ENCODE measurements at places on chromosomes 6 and 20.

DNA sequence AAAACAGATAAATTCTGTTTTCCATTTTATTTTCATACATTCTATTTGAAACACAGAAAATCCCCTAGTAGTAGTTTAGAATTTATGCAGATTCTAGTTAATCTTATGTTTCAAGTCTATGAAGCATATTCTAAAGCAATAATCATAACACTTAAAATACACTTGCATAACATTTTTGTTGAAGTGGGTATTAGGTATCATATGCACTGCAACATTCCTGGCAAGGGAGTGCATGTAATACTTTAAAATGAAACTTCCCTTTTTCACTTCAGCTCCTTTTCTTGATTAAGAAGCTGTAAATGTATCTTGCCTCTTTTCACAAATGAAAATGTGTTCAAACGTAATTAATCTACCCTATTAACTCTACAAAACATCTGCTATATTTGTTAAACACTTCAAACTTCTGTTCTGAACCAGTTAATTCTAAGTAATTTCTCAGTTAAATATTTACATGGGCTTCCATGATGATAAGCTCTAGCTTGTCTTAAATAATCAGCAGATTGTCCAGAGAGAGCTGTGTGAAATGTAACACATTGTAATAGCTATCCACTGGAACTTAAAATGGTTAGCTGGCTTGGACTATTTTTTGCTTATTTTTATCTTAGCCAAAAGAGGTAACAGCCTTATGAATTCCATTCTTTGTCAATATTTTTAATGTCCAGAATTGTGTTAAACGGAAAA is 192.8 kb downstream of the COL19A1 start:
- DNase-seq = no peak

DNA sequence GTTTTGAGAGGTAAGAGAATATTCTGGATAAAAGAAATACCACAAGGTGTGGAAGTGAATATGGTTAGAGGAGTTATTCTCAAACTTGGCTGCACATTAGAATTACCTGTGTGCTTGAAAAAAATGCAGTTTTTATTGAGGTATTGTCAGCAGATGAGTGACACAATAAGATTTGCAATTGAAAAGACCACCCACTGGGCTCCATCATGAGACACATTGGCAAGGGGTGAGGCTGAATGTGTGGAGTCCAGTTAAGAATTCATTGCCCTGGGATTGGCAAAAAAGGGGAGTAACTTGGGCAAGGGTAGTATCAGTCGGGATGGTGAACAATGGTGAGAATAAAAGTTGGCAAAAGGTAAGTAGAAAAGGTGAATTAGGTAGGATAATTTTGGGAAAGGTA is 63.5 kb downstream of the MEI4 start:
- no peak for DNase-seq

DNA sequence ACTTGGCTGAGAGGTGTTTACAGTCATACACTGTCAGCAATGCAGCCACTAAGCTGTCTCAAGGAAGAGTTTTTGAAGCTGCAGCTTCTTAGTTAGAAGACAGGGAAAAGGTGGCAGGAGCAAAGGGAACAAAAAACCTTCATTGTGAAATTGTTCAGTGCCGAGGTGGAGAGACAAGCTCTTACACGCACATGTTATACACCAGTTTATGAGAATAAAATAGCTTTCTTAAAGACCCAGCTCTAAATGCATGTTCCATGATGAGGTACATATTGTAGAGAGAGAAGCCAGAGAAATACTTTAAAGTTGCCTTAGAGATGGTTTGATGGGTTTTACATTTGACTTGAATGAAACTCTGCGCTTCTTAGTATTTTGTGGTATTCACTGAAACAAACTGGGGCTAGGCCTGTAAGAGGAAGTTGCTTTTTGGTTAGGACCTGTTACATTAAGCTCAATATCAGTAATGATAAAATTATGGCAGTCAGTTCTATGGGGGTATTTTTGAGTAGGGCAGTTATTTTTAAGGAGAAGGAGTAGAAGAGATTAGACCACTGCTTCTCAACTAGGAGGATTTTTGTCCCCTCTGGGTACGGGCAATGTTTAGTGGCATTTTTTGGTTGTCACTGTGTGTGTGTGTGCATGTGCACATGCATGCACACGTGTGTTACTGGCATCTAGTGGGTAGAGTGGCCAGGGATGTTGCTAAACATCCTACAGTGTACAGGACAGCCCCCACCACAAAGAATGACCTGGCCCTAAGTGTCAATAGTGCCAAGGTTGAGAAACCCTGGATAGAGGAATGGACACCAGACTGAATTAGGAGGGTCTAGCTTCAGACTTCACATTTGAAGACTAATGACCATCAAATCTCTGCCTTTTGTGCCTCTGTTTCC is 9.8 kb downstream of the NEDD9 start:
- DNase-seq = no peak

DNA sequence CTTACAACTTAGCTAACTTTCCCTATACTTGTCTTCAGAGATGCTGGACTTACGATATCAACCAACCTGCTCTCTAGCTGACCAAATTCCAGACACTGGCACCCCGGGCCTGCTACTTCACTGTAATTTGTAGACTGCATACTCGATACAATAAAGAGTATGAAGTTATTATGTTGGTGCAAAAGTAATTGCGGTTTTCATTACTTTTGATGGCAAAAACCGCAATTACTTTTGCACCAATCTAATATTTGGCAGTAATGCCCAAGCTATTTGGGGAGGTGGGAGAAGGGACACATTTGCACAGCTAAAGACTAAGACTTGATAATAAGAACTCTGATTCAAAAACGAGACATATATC is 34.9 kb upstream of the ARHGAP18 start:
- DNase-seq = no peak

- no peak for DNase-seq
Observed at GRCh38 chr20:16257021-16257420, 316.2 kb downstream of the KIF16B start.

DNA sequence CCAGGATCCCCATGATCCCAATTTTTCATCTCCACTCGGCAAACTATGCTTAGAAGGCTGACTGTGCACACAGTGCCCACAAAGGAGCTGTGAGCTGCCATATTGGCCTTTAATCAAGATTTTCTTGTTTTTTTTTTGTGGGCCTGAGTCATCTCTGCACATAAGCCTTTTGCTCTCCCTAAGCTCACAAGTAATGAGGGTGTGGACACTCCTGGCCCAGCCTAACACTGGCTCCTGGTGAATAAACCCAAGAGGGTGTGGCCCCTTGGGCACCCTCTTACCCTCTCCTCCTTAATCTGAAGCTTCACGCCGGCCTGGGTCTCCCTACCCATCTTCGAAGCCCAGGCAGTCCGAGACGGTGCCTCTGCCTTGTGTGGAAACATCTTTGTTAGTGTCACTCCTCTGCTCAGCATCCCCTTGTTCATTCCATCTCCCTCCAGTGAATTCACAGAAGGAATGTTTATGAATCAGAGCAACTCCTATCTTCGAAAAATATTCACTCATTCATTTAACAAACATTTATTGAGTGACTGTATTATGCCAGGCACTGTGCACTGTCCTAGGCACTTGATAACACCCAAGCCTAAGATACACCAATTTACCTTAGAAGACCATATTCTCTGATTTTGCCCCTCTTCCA is 22.2 kb upstream of the MRPS10 start:
- no peak for DNase-seq

GRCh38 chr20:37280403-37280802 is 9.1 kb upstream of the MANBAL start:
- DNase-seq = no peak

DNA sequence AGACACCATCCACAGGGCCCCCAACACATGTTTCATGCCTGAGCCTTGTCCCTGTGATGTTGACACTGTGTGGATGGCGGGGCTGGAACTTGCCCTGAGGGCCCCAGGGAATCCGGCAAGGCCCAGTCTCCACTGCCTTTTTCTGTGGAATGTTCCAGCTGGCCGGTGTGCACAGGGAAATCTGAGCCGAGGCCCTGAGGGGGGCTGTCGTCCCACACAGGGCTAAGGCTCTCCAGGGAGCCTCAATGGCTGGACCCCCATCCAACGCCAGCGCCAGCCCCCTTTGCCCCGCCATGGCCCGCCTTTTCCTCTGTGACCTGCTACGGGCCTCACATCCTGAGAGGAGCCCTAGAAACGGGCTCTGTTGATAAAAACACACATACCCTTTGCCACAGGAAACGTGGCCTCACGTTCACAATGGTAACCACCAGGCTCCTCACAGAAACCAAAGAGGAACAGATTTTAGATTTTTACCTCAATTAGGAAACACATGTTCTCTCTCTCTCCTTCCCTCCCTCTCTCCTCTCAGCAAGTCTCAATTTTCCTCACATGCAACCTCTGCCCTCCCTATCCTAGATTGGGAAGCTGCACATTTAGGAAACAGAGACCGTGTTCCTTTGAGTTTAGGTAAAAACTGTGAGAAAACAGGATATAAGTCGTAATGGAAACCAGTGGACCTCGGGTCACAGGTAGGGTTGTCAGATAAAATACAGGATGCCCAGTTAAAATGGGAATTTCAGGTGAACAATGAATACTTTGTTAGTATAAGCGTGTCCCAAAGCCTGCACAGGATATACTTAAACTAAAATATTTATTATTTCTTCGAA is 13.7 kb upstream of the ZNF831 start:
- DNase-seq = peak; percentile 34

- DNase-seq = no peak
Observed at GRCh38 chr20:10438217-10438616, 3.1 kb downstream of the SLX4IP start.

DNA sequence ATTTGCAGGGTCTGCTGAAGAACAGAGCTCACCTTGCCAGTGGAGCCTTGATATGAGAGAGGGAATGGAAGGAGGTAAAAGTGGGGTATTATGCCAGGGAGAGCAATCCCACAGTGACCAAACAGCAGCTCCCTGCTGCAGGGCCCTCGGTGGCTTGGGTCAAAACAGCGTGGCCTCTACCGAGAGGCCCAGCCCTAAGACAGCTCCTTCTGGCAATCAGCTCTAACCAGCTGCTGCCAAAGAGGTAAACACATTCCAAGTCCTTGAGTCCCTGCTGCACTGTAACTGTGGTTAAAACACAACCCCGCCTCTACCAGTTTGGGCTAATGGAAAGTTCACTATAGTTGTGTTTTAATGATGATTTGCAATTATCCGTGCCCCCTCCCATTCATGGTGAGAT is 1.4 kb upstream of the DAAM2 start:
- no peak for DNase-seq

DNA sequence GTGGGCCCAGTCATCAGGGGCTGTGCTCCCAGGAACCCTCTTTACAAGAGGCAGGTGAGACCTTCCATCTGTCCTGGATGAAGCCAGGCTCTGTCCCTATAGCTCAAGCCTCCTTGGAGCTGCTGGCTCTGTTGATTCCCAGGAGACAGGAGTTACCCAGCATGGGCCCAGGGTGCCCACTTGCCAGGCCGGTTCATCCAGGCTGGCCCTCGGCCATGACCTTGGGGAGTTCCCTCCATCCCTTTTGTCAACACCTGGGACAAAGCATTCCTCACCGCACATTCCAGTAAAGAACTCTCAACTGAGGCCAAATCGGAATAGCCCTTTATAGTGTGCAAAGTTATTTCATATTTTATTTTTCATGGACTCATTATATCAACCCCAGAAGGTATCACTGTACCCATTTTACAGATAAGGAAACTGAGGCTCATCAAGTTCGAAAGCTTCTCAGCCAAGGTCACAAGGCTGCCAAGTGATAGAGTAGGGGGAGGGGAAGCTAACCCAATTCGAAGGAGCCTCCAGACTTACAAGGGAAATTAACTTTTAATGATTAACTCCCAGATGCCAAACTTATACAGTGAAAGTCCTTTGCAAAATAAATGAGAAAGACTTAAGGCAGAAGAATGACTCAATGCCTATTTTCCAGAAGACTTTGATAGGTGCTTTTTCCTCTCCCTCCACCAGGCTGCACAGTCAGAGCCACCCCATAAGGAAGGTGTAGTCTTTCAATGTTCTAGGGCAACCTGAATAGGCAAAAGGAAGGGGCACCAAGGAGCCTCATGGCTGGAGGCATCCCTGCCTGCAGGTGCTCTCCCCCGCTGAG is 18.5 kb downstream of the SDC4 start:
- DNase-seq = no peak
